ENCODE measurements at places on chromosomes 5 and 9.

GRCh38 chr9:133355881-133356357 is 368 bp downstream of the SURF1 start:
- peak; percentile 87 for DNase-seq

- DNase-seq, result no peak
These were observed 6.9 kb downstream of the GM2A start for GRCh38 chr5:151259931-151260330.

GRCh38 chr9:123425261-123425821 is 69.3 kb downstream of the CRB2 start:
- DNase-seq, result no peak

DNA sequence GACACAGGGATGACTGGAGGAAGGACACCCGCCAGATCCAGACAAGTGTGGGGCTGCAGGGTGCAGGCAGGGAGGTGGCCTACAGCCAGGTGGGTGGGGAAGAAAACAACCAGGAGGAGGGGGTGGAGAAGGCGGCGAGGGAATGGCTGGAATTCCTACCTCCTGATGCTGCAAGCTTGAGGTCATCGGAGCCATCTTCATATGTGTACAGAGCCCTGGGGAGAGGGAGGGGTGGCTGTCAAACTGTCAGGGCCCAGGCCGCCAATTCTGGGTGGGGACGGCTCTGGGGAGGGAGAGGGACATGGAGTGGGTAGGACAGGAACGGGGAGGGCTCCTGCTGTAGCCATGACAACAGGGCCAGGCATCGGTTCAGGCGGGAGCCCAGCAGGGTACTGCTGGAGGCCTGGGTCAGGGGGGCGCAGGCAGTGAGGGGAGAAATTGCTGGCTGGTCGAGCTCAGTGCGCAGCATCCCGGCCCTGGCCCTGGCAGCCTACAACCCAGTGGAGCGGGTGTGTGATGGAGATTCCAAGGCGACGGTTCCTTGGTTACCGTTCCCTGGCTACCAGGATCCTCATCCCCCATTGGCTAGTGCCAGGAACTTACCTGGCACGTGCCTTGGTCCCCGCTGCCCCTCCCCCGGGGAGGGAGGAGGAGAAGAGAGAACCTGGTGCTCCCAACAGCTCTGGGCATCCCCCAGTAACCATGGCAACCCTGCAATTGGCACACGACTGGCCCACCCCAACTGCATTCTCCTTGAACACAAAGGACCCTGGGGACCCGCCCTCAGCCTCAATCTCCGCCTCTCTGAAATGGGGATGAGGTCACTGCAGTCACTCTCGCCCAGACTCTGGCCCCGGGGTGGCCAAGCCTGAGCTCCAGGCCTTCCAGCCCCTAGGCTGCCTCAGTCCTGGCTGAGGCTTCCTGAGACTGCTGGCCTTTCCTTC is 4.5 kb downstream of the DBN1 start:
- peak; percentile 96 for DNase-seq

DNA sequence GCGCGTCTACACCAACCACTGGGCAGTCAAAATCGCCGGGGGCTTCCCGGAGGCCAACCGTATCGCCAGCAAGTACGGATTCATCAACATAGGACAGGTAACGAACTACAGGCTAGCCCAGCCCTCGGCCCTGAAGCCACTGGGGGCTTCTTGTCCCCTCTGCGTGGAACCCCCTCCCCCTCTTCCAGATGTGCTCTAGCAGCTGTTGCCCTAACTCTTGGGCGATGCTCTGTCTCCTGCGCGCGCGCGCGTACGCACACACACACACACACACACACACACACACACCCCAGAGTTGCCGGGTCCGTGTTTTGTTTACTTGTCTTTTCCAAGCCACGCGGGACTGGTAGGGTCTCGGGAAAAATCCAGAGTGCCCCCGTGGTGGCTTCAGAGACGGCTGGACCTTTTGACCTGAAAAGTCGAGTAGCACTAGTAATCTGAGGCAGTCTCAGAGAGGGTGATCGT is 836 bp downstream of the PCSK5 start:
- DNase-seq, result peak; percentile 59

GRCh38 chr5:96703995-96704394 is 41.8 kb downstream of the CAST start:
- DNase-seq, result no peak

GRCh38 chr9:121198512-121199042 is 3.1 kb downstream of the RAB14 start:
- no peak for DNase-seq

DNA sequence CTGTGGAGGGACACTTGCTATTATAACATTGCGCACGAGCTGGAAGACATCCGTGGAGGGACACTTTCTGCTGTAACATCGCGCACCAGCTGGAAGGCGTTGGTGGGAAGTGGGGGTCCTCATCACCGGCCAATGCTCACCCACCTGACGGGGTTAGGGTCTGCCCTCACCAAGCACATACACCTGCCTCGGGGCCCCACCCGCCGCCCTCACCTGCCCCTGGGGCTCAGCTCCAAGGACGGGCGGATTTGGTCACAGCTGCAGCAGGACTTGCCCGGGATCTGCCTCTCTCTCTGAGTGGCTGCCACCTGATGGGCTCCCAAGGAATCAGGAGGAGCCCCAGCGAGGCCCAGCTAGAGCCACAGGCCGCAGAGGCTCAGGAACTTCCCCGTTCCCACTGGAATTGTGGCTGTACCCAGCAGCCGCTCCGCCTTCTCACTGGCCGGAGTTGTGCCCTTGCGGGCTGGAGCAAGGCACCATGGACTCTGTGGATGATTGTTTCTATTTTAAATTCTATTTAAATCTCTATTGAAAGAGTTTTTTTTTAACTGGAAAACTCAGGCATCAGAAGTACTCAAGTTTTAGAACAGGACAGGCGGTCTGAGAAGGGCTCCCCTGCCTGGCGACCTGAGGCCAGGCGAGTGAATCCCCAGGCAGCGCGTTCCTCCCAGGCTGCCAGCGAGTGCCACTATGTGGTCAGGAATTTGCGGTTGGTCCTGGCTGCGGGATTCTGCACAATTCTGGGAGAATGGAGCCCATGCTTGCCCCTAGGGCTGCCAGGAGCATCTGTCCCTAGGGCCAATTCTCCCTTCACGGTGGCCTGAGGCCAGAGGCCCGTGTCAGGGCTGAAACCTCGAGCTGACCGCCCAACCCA is 38.9 kb upstream of the SLC6A3 start:
- DNase-seq, result no peak

DNA sequence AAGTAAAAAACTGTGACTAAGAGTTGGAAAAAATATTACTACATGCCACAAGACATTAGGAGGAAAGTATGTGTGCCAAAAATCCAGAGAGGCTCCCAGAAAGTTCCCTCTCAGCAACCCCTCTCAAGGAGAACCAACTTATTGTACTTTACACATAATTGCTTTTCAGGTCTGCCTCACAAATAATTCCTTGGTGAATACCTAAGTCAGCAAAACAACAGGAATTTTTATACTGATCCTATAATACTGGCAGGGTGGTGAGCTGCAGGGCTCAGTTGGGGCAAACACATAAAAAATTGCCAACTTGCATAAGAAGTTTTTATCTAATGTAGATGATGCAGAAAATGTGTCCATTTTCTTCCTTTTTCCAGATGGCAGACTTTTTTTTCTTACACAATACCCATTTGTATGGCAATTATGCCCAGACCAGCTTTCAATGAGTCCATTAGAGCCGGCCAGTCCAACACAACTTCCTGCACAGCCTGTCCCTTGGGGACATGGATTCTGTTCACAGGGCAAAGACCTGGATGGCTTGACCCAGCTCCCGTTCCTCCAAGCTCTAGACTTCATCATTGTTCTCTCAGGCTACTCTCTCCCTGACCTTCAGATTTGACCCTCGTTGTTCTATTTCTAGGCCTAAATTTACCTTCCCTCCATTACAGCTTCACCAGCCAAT is 31.3 kb downstream of the MARCHF3 start:
- DNase-seq, result no peak

DNA sequence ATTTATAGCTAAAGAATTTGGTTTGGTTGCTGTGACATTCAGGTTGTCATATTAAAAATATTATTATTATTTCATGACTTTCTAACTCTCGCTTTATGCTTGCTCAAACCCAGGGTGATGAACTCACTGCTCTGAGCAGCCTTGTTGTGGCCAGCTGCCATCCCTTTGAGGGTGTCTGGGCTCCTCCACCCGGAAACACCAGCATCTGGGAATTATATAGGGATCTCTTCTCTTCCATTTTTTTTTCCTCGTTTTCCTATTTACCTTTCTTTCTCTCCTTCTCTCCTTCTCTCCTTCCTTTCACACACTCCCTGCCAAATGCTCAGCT is 355.8 kb upstream of the SMARCA2 start:
- DNase-seq, result no peak

DNA sequence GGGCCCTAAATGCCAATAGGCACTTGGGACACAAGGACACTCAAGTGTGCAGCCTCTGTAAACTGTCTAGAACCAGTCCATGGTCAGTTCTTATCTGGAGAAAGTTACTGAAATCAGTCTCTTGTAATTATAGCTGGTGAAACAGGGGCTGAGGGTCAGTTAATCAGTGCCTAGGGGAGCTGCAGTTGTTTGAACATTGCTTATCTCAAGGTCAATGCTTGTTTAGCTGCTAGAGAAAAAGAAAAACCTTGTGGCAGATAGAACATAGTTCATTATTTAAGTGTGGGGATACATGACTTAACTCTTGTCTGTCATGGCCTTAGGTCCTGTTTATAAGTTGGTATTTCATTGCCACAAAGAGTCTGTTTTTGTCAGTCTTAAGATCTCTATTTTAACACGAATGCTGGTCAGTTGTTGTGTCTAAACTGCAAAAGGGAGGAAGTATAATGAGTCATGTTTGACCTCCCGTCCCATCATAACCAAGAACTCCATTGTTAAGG is 108.0 kb downstream of the STARD4 start:
- no peak for DNase-seq

- no peak for DNase-seq
These were observed 1075.1 kb downstream of the NR2F1-AS1 start for GRCh38 chr5:92505925-92506324.

DNA sequence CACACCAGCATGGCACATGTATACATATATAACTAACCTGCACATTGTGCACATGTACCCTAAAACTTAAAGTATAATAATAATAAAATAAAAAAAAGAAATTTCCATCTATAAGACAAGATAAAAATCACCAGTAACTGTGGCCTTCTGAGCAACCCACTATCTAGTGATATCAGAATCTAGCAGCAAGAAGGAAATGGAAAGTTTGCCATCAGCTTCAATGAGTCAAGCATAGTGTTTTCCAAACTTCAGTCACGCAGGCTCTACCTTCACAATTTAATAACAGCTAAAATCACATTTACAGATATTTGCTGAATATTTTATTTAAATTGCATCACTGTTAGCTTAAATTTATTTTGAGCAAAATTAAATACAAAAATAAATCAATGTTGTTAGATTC is 345.3 kb upstream of the CD180 start:
- DNase-seq, result no peak

GRCh38 chr5:178223828-178224335 is 8.7 kb downstream of the PHYKPL start:
- peak; percentile 65 for DNase-seq

- no peak for DNase-seq
These were observed 12.9 kb downstream of the CDK5RAP2 start for GRCh38 chr9:120567081-120567480.

GRCh38 chr9:109907400-109907799 is 127.4 kb downstream of the PALM2AKAP2 start:
- DNase-seq, result no peak

GRCh38 chr5:132017738-132018625 is 6.5 kb upstream of the ACSL6 start:
- DNase-seq, result no peak

- no peak for DNase-seq
These were observed 48.7 kb downstream of the DNAJC21 start for GRCh38 chr5:34977934-34978613.

- peak; percentile 44 for DNase-seq
These were observed 2.9 kb upstream of the LURAP1L start for GRCh38 chr9:12771891-12772290.

GRCh38 chr9:75499812-75500211 is 390.7 kb upstream of the PCSK5 start:
- no peak for DNase-seq

DNA sequence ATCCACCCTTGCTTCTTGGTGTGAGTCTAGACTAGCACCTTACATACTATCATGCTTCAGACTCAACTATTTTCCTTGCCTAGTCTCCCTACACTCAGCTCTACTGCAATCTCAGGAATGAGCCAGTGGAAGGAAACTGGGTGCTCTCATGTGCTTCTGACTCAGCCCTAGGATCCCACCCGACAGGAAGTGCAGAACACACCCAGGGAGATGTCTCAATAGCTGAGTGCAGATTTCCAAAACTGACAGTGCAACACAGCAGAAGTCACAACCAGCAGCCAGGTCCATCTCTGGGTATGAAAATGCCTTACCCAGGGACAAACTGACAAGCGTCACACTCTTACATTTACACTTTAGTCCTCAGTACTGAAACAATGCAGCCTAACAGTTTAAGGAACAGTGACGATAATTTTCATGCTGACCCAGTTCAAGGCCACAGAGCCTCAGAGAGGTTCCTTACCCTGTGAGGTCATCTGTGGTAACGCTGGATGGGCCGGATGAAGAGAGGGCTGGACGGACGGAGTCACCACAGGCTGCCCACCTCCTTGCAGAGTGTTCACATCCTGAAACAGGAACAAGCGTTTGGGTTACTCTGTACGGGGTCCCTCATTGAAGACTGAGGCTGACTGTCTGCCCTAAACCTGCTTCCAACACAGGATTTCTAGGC is 33.0 kb downstream of the FKBP15 start:
- peak; percentile 91 for DNase-seq

- no peak for DNase-seq
These were observed 32.1 kb downstream of the SEMA4D start for GRCh38 chr9:89465726-89466308.

DNA sequence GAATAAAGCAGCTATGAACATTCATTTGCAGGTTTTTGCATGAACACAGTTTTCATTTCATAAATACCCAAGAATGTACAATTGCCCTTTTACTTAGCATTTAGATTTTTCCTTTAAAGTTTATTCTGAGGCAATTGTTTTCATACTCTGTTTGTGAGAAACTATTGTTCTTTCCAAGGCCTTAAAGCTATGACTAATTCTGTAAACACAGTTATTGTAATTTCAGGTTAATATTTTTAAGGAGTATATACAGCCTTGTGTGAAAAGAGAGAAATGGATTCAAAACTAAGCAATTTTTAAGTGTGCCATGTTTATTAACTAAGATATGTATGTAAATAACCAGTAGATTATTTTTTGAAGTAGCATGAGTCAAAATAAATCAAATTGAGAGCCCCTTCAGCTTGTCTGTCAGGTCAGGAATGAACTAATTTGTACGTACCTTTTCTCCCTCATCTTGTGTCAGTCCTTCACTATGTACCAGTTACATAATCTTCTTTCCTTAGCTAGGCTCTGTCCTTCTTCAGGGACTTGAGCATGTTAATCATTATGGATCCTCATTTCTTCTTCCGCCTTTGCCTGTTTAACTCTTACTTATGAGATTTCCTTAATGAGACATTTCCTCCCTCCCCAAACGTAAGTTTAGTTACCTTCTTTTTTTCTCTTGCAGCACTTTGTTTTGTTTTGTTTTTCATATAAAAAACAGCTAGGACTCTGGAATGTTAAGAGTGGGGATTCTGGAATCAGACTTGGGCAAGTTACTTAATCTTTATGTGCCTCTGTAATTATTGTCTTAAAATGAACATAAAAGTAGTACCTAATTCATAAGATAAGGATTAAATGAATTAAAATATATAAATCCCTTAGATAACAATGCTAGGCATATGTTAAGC is 63.6 kb downstream of the NIPBL start:
- no peak for DNase-seq

Measured in osteoblast (primary cell).